NCI-H774 (cell line): ENCODE measurements at places on chromosomes 4 and X.

GRCh38 chr4:102862016-102862415 is 6.8 kb upstream of the CISD2 start:
- no peak for DNase-seq

DNA sequence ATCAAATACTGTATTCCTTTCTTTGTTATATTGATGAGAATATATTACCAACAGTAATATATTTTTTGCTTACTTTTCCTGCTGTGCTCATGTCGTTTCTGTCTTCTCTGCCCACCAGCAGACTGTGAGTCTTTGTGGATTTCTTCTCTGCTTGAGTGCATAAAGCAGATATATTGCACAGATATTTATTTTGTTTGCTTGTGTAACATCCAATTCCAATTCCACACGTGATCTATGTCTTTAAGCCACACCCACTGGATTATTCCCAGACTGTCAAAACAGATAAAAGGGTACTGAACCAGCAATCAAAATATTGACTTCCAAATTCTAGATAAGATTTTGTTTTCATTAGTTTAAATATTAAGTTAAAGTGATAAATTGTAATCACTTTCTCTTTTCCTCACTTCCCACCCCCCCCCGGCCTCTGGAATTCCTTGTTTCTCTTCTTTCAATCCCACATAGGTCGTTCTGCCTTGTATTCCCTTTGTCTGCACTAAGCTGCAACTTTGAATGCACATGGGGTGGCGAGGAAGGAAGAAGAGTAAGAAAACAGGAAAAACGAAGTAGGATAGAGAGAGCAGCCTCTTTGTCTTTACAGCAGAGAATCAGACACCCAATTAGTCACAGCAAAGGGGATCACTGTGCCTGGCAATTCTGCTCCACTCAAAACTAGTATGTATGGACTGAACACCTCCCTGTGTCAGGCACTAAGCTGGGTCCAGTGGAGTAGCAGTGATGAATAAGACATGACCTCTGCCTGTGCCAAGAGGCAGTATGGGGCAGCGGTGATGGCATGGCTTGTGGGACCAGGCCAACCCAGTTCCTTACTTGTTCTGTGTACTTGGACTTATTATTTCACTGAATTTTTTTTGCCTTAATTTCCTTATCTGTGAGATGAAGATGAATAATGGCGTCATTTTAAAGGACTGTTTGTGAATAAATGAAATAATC is at the start of gene ADH1B:
Gene ADH1B, minus strand, starts transcription at position 161 of the 951 bp plus-strand sequence. Its CDS starts 70 bp downstream, at position 91.
- no peak for DNase-seq

DNA sequence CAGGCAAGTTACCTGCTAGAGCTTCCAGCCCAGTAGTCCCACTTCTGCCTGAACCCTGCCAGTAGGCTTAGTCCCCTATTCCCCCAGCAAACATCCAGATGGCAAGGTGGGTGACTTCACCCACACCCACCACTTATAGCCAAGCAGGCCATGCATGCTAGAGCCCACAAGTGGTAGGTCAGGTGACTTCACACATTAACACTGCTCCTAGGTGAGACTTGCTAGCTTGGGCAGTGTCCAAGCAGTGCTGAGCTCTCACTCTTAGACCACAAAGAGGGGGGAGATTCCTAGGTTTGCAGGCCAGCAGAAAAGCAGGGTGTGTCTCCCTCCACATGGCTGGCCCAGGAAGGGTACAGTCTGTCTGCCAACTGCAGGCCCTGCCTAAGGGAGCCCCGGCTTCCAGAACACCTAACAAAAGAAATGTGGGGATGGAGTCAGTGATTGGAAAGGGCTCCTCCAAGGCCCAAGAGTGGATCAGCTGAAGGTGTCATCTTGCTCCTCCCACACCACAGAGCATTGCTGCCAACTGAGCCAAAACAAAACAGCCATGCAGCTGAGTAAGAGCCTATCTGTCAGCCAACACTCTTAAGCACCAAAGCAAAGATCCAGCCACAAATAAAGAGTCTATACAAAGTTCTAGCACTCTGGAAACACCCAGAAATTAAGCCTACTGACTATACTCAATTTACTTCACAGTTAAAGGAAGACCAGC is 158.1 kb upstream of the USP38 start:
- DNase-seq: no peak

DNA sequence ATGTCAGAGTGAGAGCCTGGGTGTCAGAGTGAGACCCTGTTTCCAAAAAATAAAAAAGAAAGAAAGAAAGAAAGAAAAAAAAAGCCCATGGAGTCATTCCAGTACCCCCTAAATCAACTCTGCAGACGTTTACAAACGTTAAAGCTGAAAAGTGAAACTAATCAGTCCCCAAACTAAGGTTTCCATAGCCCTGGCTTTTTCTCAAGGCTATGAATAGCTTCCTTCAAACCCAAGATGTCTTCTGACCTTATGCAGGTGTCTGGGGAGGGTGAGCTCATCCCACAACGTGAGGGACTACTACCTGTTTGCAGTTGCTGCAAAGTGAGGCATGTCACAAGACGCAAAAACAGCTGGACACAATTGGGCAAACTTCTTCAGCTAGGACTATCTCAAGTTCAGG is 144.0 kb downstream of the SH3KBP1 start:
- DNase-seq: no peak

- DNase-seq: no peak
Measured at GRCh38 chr4:83616252-83616651, 80.3 kb downstream of the GPAT3 start.

DNA sequence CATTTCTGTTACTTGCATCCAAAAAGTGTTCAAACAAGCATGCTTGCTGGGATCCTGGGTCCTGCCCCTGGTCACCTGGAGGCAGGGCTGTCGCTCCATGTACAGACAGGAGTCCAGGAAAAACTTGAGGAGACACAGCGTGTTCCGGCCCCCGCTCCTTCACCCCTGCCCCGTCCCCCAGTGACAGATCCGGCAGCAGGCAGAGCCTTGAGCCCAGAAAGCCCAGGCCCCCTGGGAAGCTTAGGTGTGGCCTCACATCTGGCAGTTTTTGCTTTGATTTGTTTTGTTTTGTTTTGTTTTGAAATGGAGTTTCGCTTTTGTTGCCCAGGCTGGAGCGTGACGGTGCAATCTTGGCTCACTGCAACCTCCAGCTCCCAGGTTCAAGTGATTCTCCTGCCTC is 67.0 kb downstream of the TRMT44 start:
- DNase-seq: no peak

DNA sequence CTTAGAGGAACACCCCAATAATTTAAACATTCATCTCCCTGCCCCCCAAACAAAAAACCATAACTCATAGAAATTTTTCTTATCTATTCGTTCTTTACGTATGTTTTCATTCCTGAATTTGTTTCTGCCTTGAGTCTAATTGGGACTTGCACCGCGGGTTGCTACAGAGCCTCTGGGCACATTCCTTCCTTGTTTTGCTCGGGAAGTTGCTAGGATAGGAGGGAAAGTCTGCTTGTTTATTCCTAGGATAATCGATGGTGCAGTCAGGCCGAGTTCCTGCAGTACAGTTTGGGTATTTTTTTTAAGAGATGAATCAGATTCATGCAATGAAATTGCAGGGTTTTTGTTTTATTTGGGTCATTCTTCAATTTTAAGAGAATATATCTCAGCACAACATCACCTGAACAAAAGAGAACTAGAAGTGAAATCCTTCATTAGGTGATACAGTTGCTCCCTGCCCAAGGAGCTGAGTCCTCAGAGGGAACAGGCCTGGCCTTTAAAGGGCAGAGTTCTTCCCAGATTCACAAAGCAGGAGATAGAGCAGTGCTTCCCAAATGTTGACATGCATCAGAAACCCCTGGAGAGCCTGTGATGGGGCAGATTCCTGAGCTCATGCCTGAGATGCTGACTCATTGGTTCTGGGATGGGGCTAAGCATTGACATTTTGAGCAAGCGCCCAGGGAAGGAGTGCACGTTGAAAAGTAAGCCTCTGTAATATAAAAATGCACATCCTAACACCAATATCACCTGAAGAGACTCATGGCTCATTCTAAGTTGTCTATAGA is 114.9 kb upstream of the FAM9B start:
- DNase-seq: no peak

- no peak for DNase-seq
Measured at GRCh38 chr4:24751926-24752539, 43.3 kb upstream of the SOD3 start.

DNA sequence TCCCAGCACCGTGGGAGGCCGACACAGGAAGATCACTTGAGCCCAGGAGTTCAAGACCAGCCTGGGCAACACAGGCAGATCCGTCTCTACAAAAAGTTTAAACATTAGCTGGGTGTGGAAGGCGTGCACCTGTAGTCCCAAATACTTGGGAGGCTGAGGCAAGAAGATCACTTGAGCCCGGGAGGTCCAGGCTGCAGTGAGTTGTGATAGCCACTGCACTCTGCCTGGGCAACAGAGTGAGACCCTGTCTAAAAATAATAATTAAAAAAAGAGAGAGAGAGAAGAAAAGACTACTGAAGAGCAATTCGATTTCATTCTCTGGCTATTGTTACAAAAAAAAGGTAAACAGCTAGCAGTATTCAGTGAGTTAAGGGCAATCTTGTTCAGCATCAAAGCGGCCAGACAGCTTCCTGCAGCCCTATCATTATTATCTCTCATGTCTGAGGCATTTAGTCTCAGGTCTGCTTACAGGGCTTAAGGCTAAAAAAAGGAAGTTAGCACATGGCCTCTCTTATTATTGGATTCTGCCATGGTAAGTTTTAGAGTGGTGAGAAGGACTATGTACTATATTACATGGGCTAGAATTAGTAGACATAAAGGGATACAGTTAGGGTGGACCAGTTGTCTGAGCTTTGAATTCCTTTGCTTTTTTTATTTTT is 37.9 kb downstream of the ARHGEF6 start:
- no peak for DNase-seq

DNA sequence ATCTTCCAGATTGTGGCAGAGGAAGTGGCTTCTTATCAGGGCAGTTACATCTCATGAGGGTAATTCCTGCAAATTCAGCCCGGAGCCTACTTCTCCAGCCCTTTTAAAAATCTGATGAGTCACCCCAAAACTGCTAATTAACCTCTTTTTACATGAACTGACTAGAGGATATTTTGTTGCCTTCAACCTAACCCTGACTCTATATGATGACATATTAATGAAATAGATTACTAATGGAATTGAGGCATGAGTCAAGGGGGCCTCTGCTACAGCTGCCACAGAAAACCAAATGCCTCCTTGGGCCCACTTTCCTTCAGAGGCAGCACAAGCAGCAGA is 72.5 kb downstream of the QRFPR start:
- no peak for DNase-seq

GRCh38 chrX:74246524-74246923 is 57.5 kb upstream of the ZCCHC13 start:
- no peak for DNase-seq

DNA sequence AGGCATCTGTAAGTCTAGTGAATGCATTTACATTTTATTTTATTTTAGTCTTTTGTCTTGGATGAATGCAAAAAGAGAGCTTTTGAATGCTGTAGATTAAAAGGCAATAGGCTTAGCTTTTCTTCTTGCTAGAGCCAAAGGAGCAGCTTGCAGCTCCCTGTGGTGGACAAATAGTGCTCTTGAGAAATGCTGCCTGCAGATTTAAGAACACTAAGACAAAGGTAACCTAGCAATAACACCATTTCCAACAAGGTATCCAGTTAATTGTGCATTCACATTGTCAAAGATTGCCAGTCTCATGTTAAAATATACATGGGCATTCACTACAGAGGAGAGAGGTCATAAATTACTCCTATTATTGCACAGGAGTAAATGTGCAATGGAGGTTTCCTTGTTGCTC is 859.2 kb upstream of the PRKX start:
- DNase-seq: no peak
